Smooth muscle cell of the brain vasculature (primary cell): ENCODE measurements at places on chromosomes 3 and 15.
A peak's percentile ranks its signal among the peaks of the same experiment; 100 is the strongest.

GRCh38 chr15:55707518-55707917 is 35.4 kb downstream of the PRTG start:
- no peak for DNase-seq

GRCh38 chr3:97515076-97515475 is 249.5 kb upstream of the ARL6 start:
- DNase-seq: no peak

- DNase-seq: no peak
These were observed 97.2 kb downstream of the TBC1D5 start for GRCh38 chr3:17645074-17645698.

DNA sequence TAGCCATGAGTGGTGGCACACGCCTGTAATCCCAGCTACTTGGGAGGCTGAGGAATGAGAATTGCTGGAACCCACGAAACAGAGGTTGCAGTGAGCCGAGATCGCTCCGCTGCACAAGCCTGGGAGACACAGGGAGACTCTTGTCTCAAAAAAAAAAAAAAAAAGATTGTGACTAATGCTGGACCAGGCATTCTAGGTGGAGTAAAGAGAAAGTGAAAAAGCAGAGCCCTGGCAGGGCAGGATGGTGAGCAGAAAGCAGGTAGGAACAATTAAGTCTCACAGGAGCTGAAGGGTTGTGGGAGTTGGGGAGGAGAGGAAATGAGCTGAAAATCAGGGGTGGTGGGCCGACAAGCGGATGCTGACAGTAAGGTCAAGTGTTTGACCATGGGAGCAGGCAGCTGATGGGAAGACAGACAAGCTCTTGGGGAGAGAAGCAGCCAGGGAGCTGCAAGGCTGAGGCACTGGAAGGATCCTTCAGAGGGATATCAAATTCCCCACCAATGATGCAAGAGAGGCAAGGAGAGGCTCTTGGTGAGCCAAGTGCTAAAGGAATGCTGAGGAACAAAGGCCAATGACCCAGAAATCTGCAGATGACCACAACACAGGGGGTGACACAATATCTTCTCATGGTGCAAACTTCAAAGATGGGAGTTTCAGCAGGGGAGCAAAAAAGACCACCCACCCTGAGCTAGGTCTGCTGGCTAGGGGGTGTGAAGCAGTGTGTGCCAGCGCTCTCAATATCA is 251.1 kb downstream of the ULK4 start:
- peak; percentile 77 for DNase-seq

DNA sequence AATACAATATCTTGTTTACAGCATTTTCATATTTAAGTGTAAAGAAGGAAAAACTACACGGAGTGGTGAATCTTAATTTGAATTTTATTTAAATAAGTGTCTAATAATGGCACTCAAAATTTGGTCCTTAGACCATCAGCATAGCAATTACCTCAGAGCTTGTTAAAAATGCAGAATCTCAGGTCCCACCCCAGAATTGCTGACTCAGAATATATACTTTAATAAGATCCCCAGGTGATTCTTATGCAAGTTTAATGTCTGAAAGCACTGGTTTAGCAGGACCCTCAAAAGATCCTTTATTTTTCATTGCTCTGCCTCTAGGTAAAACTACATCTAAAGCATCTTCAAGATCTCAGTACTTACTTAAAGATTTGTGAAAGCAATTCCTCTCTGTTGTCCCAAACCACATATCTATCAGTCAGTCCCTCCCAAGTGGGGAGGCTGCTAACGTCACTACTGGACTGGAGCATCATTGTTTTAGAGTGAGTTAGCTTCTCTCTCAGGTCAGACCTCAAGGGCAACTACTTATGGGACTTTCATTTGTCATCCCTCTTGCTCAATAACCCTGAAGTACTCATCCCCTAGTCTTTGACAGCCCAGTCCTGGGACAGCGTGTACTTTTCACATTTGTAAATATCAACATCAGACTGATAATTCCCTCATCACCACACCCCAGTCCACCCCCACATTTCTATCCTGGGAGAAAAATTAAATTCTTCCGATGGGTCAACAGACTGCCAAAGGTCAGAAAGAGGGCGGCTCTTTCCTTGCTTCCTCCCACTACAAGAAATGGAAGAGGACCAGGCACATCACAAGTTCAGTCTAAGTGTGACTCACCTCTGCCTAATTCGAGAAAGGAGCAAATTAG is 76.7 kb downstream of the CBLB start:
- peak; percentile 66 for DNase-seq

GRCh38 chr15:81268881-81269601 is 54.9 kb downstream of the STARD5 start:
- no peak for DNase-seq
